ENCODE measurements at places on chromosomes 13 and 19. TPM values are rescaled to one million over a fixed set of nuclear protein-coding genes. Genes with fewer than 3 reads are reported as not detected.

The APOC1 gene
- total RNA-seq: 3.6 TPM

GRCh38 chr13:71838842-71839241 lies 28.2 kb downstream of the DACH1 start:
- H3K36me3 ChIP-seq: no peaks in the 10 kb centered on the region
- H3K27ac ChIP-seq: no peak overlapping the region
- no peak for DNase-seq
- H3K4me3 ChIP-seq: no peak overlapping the region

GRCh38 chr13:47005756-47006414 lies 109.0 kb upstream of the HTR2A start:
- no peak overlapping the region for H3K27ac ChIP-seq
- no peak overlapping the region for H3K4me3 ChIP-seq
- DNase-seq: no peak
- H3K4me1 ChIP-seq: no peaks in the 10 kb centered on the region
- H3K27me3 ChIP-seq: peaks cover 19% of the 10 kb centered on the region

The ICAM4 gene
- total RNA-seq: 0.54 TPM

DNA sequence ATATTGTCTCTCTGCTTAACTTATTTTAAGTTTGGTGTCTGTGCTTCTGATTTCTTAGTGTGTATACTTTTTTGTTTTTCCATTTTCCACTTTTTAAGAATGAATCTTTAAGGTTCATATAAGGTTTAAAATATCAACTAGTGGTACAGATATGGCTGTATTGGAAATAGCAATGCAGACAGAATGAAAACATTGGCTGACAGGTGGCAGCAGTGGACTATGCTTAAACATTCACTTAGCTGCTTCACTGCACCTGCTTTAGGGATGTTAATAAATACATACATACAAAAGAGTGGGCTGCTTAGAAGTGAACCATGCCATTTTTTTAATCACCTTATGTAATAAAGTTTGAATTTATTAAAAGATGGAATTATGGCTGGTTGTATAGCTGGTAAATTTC lies 27.3 kb downstream of the TM9SF2 start:
- H3K27ac ChIP-seq: no peak overlapping the region
- peak; percentile 41 for DNase-seq

The RNF113B gene
- total RNA-seq: not detected

DNA sequence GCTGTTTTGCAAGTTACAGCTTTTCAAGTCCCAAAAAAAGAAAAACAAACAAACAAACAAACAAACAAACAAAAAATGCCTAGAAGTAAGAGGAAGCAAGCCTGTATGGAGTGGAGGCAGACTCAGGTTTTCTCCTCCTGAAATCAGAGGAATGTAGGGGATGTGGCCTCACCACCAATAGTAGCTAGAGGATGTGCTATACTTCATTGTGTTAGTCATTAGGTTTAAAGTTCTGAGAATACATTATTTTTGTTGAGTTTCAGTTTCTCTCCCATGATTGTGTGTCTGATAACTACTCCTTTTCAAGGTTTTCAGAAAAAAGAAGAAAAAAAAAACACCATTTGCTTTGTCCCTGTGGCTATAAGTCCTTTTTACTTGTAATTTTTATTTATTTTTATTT lies 524.5 kb downstream of the GPC6 start:
- peaks cover 5% of the 10 kb centered on the region for H3K27me3 ChIP-seq
- no peak overlapping the region for H3K4me3 ChIP-seq
- no peak overlapping the region for H3K27ac ChIP-seq
- H3K4me1 ChIP-seq: no peaks in the 10 kb centered on the region
- H3K36me3 ChIP-seq: no peaks in the 10 kb centered on the region

DNA sequence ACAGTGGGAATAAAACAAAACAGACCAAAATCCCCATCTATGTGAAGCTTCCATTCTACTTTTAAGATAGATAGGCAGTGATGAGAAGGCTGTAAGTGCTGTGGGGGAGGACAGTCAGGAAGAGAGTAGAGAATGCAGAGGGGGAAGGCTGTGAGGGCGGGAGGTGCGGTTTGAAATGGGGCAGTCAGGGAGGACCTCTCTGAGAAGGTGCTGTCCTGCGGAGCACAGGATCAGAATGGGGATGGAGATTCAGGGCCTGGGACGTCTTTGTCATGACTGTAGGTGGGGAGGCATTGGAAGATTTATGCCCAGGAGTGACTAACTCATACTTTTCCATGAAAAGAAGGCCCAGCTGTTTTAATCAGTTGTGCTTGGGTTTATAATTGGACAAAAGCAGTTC lies 3.9 kb upstream of the GPR183 start:
- H3K27me3 ChIP-seq: no peaks in the 10 kb centered on the region
- no peak for DNase-seq
- no peak overlapping the region for H3K4me3 ChIP-seq
- peaks cover 52% of the 10 kb centered on the region for H3K36me3 ChIP-seq
- H3K4me1 ChIP-seq: peaks cover 86% of the 10 kb centered on the region

- H3K27me3 ChIP-seq: no peaks in the 10 kb centered on the region
- peaks cover 15% of the 10 kb centered on the region for H3K36me3 ChIP-seq
- H3K27ac ChIP-seq: no peak overlapping the region
- H3K4me3 ChIP-seq: no peak overlapping the region
- peaks cover 22% of the 10 kb centered on the region for H3K4me1 ChIP-seq
- DNase-seq: no peak
These were observed 37.1 kb downstream of the PCCA start for GRCh38 chr13:100125946-100126345.

The RNF17 gene
- not detected for total RNA-seq

The ZNF560 gene
- 0.16 TPM for total RNA-seq

GRCh38 chr13:52665325-52665724 lies 12.7 kb downstream of the SUGT1 start:
- no peaks in the 10 kb centered on the region for H3K27me3 ChIP-seq
- peaks cover 19% of the 10 kb centered on the region for H3K36me3 ChIP-seq
- DNase-seq: no peak
- H3K4me1 ChIP-seq: peaks cover 2% of the 10 kb centered on the region
- H3K4me3 ChIP-seq: no peak overlapping the region
- H3K27ac ChIP-seq: no peak overlapping the region

The SIGLECL1 gene
- not detected for total RNA-seq

GRCh38 chr13:41054212-41054877 lies 7.0 kb upstream of the WBP4 start:
- no peak overlapping the region for H3K27ac ChIP-seq
- peak; percentile 60 for DNase-seq
- no peaks in the 10 kb centered on the region for H3K27me3 ChIP-seq

DNA sequence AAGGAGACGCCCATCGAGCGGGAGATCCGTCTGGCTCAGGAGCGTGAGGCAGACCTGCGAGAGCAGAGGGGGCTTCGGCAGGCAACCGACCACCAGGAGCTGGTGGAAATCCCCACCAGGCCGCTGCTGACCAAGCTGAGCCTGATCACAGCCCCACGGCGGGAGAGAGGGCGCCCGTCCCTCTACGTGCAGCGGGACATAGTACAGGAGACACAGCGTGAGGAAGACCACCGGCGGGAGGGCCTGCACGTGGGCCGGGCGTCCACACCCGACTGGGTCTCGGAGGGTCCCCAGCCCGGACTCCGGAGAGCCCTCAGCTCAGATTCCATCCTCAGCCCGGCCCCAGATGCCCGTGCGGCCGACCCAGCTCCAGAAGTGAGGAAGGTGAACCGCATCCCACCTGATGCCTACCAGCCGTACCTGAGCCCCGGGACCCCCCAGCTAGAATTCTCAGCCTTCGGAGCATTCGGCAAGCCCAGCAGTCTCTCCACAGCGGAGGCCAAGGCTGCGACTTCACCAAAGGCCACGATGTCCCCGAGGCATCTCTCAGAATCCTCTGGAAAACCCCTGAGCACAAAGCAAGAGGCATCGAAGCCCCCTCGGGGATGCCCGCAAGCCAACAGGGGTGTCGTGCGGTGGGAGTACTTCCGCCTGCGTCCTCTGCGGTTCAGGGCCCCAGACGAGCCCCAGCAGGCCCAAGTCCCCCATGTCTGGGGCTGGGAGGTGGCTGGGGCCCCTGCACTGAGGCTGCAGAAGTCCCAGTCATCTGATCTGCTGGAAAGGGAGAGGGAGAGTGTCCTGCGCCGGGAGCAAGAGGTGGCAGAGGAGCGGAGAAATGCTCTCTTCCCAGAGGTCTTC lies 7.1 kb downstream of the MISP start:
- no peaks in the 10 kb centered on the region for H3K27me3 ChIP-seq
- H3K4me3 ChIP-seq: no peak overlapping the region
- H3K4me1 ChIP-seq: no peaks in the 10 kb centered on the region
- DNase-seq: no peak
- H3K36me3 ChIP-seq: no peaks in the 10 kb centered on the region
- no peak overlapping the region for H3K27ac ChIP-seq

The NDUFA13 gene
- 310 TPM for total RNA-seq

GRCh38 chr13:31930901-31931522 lies 100.6 kb upstream of the FRY start:
- DNase-seq: peak; percentile 14
- H3K27me3 ChIP-seq: peaks cover 1% of the 10 kb centered on the region
- no peaks in the 10 kb centered on the region for H3K36me3 ChIP-seq
- no peak overlapping the region for H3K27ac ChIP-seq

The ARHGEF7 gene
- total RNA-seq: 67.0 TPM

DNA sequence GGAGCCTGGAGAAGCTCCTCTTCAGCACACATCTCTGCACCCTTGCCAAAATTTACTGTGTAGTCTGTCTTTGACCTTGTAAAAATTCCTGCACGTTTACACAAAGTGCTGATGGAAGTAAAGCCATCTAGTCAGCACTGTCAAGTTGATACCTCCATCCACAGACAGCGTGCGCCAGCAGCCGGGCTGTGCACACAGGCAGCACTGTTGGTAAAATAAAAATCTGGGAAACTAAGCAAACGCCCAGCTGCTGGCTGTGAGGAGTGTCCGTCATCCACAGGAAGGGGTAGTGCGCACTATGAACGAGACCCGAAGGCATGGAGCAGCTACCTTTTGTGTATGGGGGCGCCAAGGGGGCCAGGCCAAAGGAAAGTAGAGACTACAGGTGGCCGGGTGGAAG lies 17.4 kb upstream of the SIGLEC11 start:
- no peaks in the 10 kb centered on the region for H3K27me3 ChIP-seq
- peaks cover 6% of the 10 kb centered on the region for H3K36me3 ChIP-seq
- H3K4me3 ChIP-seq: no peak overlapping the region
- no peak overlapping the region for H3K27ac ChIP-seq

The GPATCH1 gene
- total RNA-seq: 8.7 TPM

DNA sequence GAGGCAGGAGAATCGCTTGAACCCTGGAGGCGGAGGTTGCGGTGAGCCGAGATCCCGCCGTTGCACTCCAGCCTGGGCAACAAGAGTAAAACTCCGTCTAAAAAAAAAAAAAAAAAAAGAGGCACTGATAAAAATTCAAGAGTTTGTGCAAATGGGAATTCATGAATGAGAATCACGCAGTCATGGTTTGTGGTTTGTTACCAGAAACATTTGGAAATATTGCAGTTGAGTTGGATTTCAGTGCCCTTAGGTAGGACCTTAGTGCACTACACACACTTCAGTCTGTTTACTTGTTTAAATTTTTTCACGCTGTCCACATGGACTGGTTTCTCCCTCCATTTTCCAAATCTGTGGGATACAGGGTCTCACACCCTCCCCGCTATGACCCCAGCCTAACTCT lies 28.4 kb downstream of the ZNF844 start:
- H3K4me1 ChIP-seq: peaks cover 10% of the 10 kb centered on the region
- H3K27me3 ChIP-seq: peaks cover 6% of the 10 kb centered on the region
- no peak for DNase-seq
- peaks cover 26% of the 10 kb centered on the region for H3K36me3 ChIP-seq

The KANK3 gene
- 3.6 TPM for total RNA-seq

- no peaks in the 10 kb centered on the region for H3K4me1 ChIP-seq
- H3K4me3 ChIP-seq: no peak overlapping the region
- H3K36me3 ChIP-seq: no peaks in the 10 kb centered on the region
- H3K27ac ChIP-seq: no peak overlapping the region
These were observed 418.4 kb downstream of the EFNB2 start for GRCh38 chr13:106117035-106117434.

The ACP5 gene
- total RNA-seq: 6.2 TPM

The KLK12 gene
- not detected for total RNA-seq

DNA sequence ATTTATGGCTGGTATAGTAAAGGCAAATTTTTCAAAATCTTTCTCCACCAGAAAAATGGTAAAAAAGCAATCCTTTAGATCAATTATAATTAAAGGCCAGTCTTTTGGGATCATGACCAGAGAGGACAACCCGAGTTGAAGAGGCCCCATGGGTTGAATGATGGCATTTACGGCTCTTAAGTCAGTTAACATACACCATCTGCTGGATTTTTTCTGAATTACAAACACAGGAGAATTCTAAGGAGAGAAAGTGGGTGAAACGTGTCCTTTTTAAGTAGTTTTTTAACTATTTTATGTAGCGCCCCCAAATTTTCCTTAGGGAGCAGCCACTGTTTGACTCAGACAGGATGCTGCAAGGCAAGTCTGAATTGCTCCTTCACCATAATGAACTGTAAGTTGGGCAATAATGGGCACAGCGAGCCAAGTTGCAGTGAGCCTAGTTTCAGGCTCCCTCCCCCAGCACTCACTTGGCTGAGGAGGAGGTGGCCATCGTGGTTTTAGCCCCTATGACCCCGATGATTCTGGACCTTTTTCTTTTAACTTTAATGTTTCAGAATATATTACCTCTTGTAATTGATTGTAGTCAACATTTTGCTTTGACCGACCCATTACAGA lies 13.6 kb upstream of the ZNF611 start:
- no peaks in the 10 kb centered on the region for H3K27me3 ChIP-seq
- no peak overlapping the region for H3K27ac ChIP-seq
- peaks cover 8% of the 10 kb centered on the region for H3K4me1 ChIP-seq
- H3K36me3 ChIP-seq: no peaks in the 10 kb centered on the region
- no peak overlapping the region for H3K4me3 ChIP-seq
- peak; percentile 14 for DNase-seq

DNA sequence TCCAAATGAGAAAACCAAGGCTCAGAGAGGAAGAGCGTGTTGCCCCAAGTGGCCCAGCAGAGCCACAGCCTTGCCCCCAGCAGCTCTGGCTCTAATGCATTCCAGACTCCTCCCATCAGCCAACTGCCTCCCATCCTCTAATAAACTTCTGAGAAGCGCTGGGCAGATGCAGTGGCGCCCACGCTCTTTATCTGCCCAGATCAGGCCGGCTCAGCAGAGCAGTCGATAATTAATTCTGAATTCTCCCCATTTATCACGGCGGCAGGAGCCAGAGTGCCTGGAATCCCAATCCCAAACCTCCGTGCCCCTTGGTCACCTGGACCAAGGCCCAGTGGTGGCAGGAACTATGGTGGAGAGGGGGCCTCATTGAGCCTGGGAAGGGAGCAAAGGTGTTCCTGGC lies 13.9 kb downstream of the TINCR start:
- no peak for DNase-seq
- no peaks in the 10 kb centered on the region for H3K4me1 ChIP-seq
- no peak overlapping the region for H3K4me3 ChIP-seq

- H3K4me3 ChIP-seq: peak overlapping the region; percentile 77
- H3K36me3 ChIP-seq: peaks cover 5% of the 10 kb centered on the region
- no peaks in the 10 kb centered on the region for H3K27me3 ChIP-seq
- H3K4me1 ChIP-seq: peaks cover 37% of the 10 kb centered on the region
- H3K27ac ChIP-seq: peak overlapping the region; percentile 96
- DNase-seq: peak; percentile 85
These were observed 39.5 kb downstream of the DHRS12 start for GRCh38 chr13:51764184-51765141.

- H3K4me3 ChIP-seq: no peak overlapping the region
- no peaks in the 10 kb centered on the region for H3K27me3 ChIP-seq
- no peaks in the 10 kb centered on the region for H3K4me1 ChIP-seq
- no peak overlapping the region for H3K27ac ChIP-seq
These were observed 859.1 kb downstream of the SLITRK6 start for GRCh38 chr13:84940167-84940566.

All from activated CD8-positive, alpha-beta T cell treated with anti-CD3 and anti-CD28 coated beads for 36 hours (primary cell).